NCI-H446 (cell line): ENCODE measurements at places on chromosomes 3 and 15.

- DNase-seq: no peak
Measured at GRCh38 chr3:13612829-13613228, 63.9 kb downstream of the FBLN2 start.

DNA sequence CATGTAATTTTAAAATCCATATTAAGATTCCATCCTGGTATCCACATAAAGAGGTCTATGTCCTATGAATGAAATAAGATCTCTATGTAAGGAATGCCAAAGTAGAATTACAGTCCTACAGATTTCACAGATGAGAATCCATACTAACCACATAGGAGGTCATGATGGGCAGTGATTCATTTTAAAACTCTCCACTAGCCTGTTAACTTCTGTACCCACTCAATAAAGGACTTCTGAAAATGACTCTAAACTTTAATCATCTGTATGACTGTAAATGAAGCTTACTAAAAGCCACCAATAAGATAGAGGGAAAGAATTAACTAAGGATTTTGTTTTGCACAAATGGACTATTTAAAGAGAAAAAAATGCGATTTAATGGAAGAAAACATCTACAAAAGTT, 28.7 kb downstream of the MORC1 start:
- no peak for DNase-seq

DNA sequence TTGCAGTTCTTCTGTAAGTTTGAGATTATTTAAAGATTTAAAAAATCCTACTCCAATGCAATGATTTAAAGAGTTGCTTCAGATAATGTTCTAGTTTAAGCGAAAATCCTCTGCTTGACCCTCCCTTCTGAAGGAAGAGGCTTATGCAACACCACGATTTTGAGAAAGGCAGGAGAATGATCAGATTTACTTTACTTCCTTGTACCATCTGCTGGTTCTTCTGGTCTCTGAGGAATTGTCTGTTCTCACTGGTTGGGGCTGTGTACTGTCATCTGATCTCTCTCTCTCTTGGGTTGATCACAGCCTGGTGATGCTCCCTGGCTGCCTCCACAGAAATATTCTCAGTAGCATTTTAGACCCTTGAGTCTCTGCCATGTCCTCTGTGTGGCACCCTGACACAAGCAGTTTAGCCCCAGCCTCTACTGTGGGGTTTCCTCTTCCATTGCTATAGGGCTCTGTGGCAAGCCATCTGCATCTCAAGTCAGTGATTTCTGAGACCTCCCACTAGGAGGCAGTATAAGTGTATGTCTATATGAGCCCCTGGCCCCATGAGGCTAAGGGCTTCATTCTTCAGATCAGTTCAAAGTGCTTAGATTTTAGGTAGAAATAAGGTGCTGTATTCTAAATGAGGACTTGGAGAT, 50.8 kb upstream of the PLAAT1 start:
- DNase-seq: peak; percentile 71

- no peak for DNase-seq
Measured at GRCh38 chr3:46471371-46471914, 6.7 kb upstream of the LTF start.

GRCh38 chr3:25023876-25024275, 404.2 kb upstream of the RARB start:
- DNase-seq: no peak

- DNase-seq: no peak
Measured at GRCh38 chr3:48601622-48601994, 6.5 kb upstream of the COL7A1 start.

- DNase-seq: no peak
Measured at GRCh38 chr3:126021224-126021623, 52.2 kb downstream of the ROPN1B start.

GRCh38 chr3:103052236-103052830, 617.5 kb downstream of the ZPLD1 start:
- DNase-seq: no peak

GRCh38 chr3:121976727-121977126, 45.3 kb downstream of the ILDR1 start:
- DNase-seq: no peak

DNA sequence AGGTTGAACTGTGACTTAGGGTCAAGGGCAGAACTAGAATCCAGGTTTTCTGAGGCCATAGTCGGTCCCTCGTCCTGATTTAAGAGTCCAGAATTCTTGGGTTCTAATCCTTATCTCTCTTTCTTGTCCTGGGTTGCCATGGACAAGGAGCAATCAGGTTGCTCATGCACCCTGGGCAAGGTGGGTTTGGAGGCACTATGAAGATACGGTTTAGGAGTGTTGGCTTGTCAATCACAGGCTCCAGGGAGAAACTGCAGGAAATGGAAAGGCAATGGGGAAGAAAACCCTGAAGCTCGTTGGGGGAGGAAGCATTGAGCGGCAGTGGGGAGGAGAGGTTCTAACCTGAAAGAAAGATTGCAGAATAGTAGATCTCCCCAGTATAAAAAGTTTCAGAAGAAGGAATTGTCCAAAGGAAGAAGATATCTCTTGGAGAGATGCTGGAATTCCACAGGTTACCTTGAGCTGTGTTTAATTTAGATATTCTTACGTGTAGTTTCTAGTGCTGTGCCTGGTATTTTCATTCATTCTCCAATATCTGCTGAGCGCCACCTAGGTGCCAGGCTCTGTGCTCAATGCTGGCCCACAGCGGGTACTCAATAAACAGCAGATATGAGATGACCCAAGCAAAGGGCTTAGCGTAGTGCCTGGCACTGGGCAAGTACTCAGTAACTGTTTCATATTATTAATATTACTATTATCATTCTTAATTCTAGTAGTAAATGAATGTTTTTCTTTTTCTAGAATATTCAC, 2.0 kb downstream of the ACAN start:
- DNase-seq: no peak

DNA sequence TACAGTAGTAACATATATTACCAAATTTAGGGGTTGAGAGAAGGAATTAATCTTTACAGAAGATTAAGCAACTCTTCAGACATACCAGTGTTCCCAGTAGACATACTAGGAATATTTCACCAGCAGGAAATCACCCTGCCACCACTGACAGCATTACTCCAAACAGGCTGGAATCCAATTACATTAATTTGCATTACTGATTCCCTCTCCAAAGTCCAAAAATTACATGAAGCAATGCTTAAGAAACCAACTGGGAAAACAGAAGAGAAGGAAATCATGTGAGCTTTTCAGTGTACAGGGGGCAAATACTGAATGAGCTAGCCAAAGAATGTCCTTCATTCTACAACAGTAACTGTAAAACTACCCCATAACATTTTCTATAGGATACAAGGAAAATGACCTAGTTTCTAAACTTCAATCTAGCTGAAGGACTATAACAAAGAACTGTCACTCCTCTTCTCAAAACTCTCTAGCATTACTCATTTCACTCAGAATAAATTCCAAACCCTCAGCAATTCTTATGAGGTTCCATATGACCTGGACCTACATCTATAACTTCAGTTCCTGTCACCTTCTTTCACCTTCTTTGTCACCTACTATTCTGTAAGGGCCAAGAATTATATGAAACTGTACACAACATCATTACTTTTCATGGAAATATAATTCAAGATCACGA, 72.7 kb downstream of the INO80 start:
- no peak for DNase-seq

DNA sequence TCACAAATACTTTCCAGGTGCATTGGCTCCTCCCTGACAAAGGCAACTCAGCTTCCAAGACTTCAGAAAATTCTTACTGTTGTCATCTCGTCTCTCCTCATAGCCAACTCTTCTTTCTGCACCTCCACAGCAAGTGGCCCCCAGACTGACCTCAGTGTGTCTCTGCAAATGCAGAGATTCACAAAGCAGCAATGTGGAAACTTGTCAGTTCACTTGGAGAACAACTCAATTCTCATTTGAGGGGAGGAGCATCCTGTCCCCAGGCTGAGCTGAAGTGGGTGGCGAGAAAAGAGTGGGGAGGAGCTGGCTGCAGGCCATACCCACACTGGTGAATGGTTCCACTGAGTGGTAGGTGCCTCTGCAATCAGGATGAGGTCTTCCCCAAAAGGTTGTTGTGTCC, 248.7 kb upstream of the IL12A start:
- DNase-seq: no peak

GRCh38 chr3:187019542-187020072, 89.3 kb downstream of the ST6GAL1 start:
- no peak for DNase-seq

GRCh38 chr3:122730240-122730639, 49.6 kb downstream of the PARP14 start:
- DNase-seq: no peak

DNA sequence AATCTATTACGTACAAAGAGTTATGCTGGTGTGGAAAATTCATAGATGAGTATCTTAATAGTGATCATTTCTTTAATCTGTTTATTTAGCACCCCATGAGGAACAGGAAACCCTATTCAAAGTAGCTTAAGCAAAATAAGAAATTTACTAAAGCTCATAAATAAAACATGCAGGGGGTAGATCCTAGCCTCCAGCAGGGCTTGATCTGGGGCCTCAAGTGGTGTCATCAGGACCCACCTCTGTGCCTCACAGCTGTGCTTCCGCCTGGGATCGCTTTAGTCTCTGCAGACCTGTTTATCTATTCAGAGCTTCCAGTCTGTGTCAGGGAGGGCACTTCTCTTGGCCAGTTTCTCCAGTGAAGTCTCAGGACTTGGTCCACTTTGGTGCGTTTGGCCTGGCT, 171.0 kb upstream of the SLC24A5 start:
- DNase-seq: peak; percentile 28

- no peak for DNase-seq
Measured at GRCh38 chr15:78193731-78194567, 40.4 kb downstream of the ACSBG1 start.

DNA sequence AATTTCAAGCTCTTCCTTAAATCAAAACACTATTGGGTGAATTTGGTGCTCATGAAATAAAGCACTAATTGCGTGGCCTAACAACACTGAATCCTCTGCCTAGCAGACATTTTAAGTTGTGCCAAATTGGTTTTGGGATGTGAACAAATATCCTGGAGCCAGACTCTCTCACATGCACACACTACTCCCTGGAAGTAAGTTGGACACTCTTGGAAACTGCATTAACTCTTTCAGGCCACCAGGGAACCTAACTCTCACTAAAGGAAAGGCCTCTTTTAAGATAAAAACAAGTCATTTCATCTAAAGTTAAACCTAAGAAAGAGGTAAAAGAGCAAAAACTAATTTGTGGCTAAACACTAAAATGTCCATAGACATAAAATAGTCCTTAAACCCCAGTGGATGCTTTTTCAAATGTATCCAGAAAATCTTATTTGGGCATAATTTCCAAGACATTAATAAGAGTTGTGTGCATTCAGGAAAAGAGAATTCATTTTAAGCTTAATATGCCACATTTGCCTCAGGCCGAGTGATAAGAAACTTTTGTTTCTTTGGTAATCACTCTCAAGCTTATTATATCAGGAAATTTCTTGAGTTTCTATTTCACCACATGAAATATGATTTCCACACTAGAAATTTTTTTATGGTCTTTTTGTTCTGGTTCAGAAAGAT, 61.8 kb downstream of the ZBTB20 start:
- peak; percentile 95 for DNase-seq

- no peak for DNase-seq
Measured at GRCh38 chr15:66622591-66623022, 56.8 kb upstream of the LCTL start.

GRCh38 chr3:70811880-70812279, 499.4 kb upstream of the MDFIC2 start:
- DNase-seq: no peak

DNA sequence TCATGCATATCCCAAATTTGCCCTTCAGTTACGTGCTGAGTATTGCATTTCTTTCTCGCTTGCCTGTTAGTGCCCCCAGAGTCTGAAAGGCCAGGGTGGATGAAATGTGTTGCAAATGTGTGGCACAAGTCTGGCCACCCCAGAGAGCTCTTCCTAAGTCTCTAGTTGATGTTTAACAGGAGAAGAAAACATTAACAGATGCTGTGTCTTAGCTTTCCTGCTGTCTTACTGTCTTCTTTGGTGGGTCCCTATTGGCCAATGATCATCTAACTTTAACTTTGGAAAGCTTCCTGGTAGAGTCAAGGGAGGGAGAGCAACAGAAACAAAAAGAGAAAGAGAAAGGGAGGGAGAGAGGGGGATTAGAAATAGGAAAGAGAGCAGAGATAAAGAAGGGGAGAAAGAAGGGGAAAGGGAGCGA, 76.7 kb upstream of the P3H2 start:
- no peak for DNase-seq

DNA sequence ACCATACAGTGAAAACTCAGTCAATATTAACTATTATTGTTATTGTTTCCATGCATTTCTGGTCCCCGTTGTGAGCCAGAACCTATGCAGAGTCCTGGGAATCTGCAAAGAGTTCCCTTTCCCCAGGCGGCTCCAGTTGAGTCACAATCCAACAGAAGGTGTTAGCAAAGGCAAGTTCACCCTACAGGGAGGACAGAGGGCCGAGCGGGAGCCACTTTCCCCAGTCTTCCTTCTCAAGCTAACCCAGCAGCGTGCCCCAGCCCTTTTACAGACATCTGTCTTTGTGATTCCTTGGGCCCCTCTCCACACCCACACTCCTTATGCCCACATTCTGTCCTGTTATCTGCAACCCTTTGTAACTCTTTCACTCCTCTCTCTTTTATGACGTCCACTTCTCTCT, 13.1 kb upstream of the LTF start:
- DNase-seq: no peak

- no peak for DNase-seq
Measured at GRCh38 chr15:83697716-83698115, 43.8 kb downstream of the ADAMTSL3 start.

DNA sequence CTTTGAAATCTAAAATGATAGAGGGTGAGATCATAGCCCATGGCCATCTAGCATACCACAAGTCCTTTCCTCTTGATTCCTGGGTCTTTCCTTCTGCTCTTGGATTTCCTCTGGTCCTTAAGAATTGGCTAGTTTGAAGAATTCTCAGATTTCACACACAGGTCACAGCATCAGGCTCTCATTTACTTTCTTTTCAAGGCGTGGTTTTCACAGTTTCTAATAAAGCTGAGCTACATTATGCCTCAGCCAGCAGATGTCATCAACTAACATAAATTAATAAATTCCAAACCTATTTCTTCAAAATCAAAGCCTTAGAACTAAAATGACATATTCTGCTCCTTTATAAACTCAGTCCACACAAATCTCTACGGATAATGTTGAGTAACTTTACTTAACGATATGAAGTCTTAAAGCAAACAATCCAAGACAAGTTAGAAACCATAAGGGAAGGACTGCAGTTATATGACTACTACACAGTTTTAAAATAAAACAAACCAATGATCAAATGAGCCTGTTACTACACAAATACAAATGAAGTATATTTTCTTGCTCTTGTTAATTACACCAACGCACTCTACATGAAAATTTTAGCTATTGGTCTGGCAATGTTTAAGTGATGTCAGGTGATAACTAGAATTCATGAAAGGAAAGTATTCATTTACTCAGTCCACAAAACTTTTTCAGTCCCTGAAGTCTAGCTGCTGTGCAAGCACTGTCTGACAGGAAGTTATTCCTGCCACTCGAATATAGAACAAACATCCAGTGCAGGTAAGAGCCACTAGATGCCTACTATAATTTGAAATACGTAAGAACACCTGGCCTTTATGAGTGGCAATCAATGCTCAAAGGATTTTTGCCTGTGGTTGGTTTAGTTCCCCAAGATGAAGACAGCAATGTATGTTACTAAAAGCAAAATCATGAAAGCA, 9.2 kb downstream of the CCDC14 start:
- no peak for DNase-seq

GRCh38 chr15:42954291-42954690, 33.7 kb upstream of the TTBK2 start:
- no peak for DNase-seq
